Activated CD4-positive, alpha-beta T cell treated with anti-CD3 and anti-CD28 coated beads, Interleukin-2, amount 10 ng/mL, durations not matched to agents 24 days and 14 days (primary cell): ENCODE measurements at places on chromosomes 5 and 9. TPM values are rescaled to one million over a fixed set of nuclear protein-coding genes. Genes with fewer than 3 reads are reported as not detected.

Gene CCNI2
- total RNA-seq, result 39.5 and 42.7 TPM in 2 replicates

Gene RASEF
- not detected in 2 replicates for total RNA-seq

Gene MYORG
- 1.4 TPM in 2 replicates for total RNA-seq

Gene CACNA1B
- not detected in 2 replicates for total RNA-seq

Gene TMEM250
- total RNA-seq, result 49.8 and 52.7 TPM in 2 replicates

Gene PRRX2
- 3.4 and 3.8 TPM in 2 replicates for total RNA-seq

Gene RANBP3L
- total RNA-seq, result not detected in 2 replicates

Gene FAM81B
- total RNA-seq, result not detected in 2 replicates

Gene C9orf57
- total RNA-seq, result not detected in 2 replicates

Gene ARSI
- total RNA-seq, result not detected in 2 replicates

Gene RHOBTB3
- 0.37 and 0.45 TPM in 2 replicates for total RNA-seq
